ENCODE measurements at places on chromosomes 4 and X.

GRCh38 chr4:121679267-121679666 lies 17.5 kb downstream of the ANXA5 start:
- no peak for DNase-seq

DNA sequence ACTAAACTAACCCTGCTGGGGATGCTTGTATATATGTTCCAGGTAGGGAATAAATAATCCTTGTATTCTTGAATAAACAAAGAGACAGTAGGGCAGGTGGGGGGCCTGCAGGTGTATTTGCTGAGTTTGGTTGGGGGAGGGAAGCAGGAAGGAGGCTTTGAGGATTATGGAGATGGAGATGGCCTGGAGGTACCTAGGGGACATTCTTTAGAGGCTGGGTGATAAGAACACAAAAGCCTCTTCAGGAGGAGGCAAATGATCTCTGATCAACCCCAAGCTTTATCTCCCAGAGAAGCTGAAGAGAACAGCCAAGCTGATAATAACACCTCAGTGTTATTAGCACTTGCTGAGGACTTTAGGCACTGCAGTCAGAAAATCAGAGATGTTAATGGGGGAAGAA lies 187.7 kb downstream of the MGST2 start:
- DNase-seq, result no peak

- DNase-seq, result peak; percentile 4
Observed at GRCh38 chr4:88158489-88159228, at the start of gene ABCG2. TSS of gene ABCG2 (minus strand) at chr4:88158639. CDS start at chr4:88139995, 18,644 bp downstream.

- DNase-seq, result no peak
Observed at GRCh38 chr4:6071959-6072720, 53.9 kb upstream of the C4orf50 start.

DNA sequence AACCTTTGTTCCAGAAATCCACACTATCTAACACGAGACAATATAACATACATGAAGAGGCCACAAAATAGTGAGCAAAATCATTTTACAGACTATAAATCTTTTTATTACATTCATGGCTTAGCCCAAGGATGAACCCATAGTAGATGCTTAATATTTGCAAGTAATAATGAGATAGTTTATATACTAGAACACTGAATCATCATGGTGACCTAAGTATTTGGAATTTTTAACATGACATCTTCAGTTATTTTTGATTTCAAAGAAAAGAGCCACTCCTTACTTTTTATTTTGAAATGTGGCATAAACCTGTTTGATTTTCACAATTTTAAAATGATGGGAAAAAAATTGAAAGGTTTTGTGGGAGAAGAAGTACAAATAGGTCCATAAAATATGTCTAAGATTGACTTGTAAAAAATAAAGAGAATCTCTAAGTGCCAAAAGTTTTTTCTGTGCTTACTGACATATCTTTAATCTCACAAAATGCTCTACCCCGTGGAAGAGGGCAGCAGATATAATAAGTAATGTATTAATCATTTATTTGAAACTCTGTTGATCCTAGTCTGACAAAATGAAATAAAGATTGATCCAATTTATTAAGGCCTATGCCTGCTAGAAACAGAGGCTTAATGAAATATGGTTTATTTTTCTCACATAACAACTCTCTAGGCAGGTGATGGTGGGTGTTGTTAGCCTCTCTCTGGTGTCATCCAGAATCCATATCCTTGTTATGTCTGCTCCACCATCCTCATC lies 224.5 kb upstream of the CENPE start:
- DNase-seq, result no peak

GRCh38 chrX:20414762-20415445 lies 148.2 kb upstream of the RPS6KA3 start:
- no peak for DNase-seq

DNA sequence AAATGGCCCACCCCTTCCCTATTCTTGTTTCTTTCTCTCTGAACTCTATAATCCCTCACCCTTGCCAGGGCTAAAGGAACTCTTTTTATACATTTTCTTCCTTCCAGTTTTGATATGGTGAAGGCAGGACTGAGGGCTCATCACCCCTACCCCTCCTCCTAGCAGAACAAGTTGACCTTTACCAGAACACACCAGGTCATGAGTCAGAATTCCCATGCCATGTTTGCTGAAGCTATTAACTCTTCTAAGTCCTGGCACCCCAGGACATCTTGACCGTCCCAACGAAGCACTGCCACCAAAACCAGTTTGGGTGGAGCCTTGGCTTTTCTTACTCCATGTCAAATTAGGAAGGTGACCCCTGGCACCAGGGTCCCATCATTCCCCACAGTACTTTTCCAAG lies 57.5 kb upstream of the DYNLT3 start:
- no peak for DNase-seq

- DNase-seq, result no peak
Observed at GRCh38 chr4:153728660-153729059, 31.2 kb downstream of the RNF175 start.

DNA sequence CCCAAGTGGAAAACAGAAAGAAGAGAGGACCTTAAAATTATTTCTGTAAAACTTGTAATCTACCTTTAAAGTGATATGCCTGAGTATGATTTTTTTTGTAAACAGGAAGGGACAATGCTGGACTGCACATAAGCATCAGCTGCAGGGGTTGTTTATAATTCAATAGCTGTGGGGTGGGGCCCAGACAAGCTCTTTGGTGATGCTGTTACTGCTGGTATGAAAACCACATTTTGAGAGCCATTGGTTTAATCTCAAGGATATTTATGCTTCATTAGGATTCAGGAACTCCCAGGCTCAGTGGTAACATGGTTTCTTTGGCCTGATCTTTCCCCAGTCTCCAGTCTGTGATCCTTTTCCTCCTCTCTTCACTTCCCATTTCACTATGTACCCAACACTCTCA lies 34.3 kb upstream of the GRPR start:
- DNase-seq, result no peak

GRCh38 chr4:65007841-65008439 lies 598.7 kb upstream of the TECRL start:
- no peak for DNase-seq

GRCh38 chr4:150648123-150648522 lies 66.2 kb downstream of the MAB21L2 start:
- DNase-seq, result no peak

GRCh38 chr4:139934708-139935195 lies 219.2 kb downstream of the MAML3 start:
- no peak for DNase-seq

- no peak for DNase-seq
Observed at GRCh38 chr4:169249214-169249973, 21.4 kb downstream of the SH3RF1 start.

DNA sequence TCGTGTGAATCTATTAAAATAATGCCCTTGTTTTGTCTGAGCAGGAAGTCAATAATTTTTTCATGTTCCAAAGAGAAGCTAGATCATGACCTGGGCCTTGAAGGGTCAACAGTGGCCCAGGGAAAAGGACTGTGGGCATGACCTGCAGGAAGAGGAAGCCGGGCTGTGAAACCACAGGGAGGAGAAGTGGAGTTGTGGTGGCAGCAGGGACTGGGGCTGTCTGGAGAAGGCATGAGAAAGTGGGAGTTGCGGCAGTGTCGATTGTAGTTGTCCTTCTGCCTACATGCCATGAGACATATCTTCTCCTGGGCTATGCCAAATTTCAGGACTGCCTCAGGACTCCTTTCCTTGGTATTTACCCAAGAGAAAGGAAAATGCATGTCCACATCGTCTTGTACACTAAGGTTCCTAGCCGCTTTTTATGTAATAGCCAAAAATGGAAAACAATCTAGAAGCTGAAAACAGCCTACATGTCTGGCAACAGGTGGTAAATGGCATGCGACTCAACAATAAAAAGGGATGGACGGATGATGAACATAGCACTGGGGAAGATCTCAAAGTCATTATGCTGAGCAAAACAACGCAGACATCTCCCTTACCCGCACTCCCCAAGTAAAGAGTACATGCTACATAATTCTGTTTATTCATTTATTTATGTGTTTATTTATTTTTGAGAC lies 13.6 kb upstream of the PTTG2 start:
- no peak for DNase-seq

GRCh38 chrX:23228950-23229448 lies 105.7 kb upstream of the PTCHD1 start:
- no peak for DNase-seq

- no peak for DNase-seq
Observed at GRCh38 chr4:57774171-57774570, 664.0 kb upstream of the IGFBP7 start.

GRCh38 chr4:78244705-78245485 lies 187.8 kb downstream of the FRAS1 start:
- DNase-seq, result no peak

DNA sequence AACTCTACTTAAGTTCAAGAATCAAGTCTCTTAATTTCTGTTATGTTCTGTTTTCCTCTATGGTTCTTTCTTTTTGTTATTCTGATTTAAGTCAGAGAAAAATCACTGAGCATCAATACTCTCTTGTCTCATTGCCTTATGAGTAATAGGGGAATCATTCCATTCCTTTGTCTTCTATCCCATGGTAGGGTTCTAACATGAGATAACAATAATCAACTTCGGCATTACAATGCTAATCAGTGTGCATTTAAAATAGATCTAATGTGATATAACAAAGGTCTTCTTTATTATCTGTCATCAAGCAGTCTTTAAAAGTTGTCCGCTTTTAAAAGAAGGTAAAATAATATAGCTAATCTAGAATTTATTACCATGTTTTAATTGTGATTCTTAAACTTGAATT lies 446.9 kb downstream of the IL15 start:
- no peak for DNase-seq

DNA sequence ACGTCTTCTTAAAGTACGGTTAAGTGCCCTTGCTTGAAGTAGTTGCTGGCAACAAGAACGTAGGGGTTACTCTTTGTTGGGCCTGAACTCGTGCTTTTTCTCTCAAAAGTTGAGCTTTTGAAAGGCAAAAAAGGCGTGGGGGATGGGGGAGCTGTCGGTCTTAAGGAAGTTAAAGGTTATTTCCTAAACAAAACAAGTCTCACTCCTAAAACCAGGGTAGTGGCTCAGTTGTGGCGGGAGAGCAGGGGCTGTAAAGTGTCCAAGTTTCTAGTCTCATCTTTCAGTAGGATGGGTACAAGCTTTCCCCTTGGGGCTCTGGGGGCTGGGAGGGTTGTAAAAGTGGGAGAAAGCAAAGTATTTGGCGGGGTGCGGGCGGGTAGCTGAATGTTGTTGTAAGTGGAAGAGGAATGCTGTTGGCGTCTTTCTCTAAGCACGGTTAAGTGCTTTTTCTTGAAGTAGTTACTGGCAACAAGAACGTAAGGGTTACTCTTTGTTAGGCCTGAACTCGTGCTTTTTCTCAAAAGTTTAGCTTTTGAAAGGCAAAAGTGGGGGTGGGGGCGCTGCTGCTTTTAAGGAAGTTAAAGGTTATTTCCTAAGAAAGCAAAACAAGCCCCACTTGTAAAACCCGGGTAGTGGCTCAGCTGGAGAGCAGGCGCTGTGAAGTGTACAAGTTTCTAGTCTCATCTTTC lies 904 bp upstream of the WDR1 start:
- DNase-seq, result peak; percentile 40

GRCh38 chr4:110637408-110638088 lies 14.7 kb upstream of the PITX2 start:
- no peak for DNase-seq

DNA sequence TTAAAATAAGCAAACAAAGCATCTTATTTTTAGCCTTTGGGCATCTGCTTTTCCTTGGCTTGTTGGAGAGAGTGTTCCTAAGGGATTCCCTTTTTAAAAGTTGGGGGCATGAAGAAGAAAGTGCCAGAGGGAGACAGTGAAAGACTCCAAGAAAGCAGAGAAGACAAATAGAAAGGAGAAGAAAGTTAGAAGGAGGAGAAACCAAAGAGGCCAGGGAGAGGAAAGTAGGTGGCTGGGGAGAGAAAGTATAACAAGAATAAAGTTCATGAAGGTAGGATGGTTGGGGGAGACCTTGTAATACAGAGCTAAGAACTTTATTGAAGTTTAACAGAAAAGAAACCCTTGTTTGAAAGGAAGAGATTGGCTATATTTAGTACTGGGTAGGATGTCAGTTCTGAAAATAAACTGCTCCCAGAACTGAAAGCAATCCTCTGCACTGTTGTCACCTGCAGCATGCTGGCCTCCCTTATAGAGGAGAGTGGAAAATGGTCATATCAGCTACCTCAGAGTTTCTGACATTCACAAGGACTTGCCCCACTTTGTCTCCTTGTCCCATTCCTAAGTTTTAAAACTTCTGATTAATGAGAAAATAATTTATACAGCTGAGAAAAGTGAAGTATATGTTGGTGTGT lies 125.3 kb upstream of the VAMP7 start:
- no peak for DNase-seq

DNA sequence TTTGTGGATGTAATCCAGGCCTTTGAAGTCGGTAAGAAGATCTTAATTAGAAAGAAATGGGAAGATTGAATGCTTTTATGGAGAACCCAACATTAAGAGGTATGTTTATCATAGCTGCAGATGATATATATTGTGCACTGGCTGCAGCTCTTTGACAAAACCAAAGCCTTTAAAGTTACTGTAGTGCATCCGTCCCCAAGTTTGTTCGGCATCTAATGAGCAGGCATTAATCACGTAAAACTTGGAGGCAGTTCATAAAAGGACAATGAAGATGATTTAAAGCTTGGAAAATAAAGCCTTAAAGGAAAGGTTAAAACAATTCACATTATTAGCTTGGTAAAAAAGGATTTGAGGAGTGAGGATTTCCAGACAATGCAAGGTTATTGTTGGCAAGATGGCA lies 150.8 kb upstream of the ARX start:
- DNase-seq, result no peak

DNA sequence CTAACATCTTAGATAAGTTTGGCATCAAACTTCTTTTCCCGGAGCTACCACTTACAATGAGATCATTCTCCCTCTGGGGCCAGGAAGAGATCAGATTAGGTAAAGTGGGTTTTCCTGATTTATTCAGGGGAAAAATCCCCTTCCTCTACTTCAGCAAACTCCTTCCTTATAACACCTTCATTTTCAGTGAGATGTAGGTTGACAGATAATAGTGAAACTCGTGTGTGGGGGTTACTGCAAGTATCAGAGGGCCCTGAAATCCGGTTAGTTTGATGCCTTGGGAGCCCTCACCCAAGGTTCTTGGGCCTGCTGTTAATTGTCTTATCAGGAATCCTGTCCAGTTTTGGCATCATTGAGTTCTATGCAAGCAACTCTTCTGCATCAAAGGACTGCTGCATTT lies 10.8 kb downstream of the FTHL17 start:
- DNase-seq, result no peak

DNA sequence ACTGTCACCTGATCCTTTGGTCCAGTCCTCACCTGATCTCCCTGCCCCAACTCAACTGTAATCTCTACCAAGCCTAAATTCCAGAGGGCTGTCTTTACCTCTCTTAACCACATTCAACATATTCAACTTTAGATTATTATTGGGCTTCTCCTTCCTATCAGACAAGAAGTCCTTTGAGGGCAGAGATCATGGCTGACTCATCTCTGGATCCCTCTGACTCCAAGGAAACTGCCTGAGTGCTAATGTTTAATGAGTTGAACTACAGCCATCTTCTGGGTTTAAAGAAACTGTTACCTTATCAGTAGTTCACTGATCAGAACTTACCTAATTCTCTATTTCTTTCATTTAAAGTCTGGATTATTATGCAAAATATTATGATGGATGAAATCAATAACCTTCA lies 135.7 kb downstream of the GPC3 start:
- DNase-seq, result no peak

GRCh38 chrX:50827996-50828395 lies 14.0 kb upstream of the SHROOM4 start:
- no peak for DNase-seq

Data from stimulated activated CD4-positive, alpha-beta T cell treated with anti-CD3 and anti-CD28 coated beads, Interleukin-1b, Interleukin-23, amount 100 ng/mL, for 4 hours (primary cell).